ENCODE measurements at places on chromosomes 3 and 15. TPM values are rescaled to one million over a fixed set of nuclear protein-coding genes. Genes with fewer than 3 reads are reported as not detected.

DNA sequence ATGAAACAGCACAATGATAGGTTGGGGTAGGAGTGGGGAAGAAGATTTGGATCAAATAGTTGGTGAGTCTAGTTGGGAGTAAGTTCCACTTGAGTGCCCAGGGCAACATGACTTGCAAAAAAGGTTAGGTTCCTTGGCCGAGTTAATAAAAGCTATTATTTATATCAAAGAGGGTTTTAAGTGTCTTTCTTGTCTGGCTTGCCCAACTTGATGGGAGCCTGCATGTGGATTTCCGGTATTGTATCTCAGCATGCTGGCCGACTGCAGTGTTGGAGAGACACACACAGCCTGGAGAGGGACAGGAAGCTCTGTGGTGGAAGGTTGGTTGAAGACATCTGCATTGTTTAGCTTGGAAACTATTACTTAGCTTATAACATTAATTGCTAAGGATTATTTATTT lies 449.5 kb upstream of the TBL1XR1 start:
- no peaks in the 10 kb centered on the region for H3K4me1 ChIP-seq
- H3K36me3 ChIP-seq = no peaks in the 10 kb centered on the region
- H3K27me3 ChIP-seq = no peaks in the 10 kb centered on the region

GRCh38 chr3:7793786-7794185 lies 707.8 kb upstream of the LMCD1 start:
- H3K27ac ChIP-seq = no peak overlapping the region
- no peaks in the 10 kb centered on the region for H3K27me3 ChIP-seq
- no peak overlapping the region for H3K4me3 ChIP-seq
- no peak for DNase-seq
- no peaks in the 10 kb centered on the region for H3K36me3 ChIP-seq
- peaks cover 5% of the 10 kb centered on the region for H3K4me1 ChIP-seq

DNA sequence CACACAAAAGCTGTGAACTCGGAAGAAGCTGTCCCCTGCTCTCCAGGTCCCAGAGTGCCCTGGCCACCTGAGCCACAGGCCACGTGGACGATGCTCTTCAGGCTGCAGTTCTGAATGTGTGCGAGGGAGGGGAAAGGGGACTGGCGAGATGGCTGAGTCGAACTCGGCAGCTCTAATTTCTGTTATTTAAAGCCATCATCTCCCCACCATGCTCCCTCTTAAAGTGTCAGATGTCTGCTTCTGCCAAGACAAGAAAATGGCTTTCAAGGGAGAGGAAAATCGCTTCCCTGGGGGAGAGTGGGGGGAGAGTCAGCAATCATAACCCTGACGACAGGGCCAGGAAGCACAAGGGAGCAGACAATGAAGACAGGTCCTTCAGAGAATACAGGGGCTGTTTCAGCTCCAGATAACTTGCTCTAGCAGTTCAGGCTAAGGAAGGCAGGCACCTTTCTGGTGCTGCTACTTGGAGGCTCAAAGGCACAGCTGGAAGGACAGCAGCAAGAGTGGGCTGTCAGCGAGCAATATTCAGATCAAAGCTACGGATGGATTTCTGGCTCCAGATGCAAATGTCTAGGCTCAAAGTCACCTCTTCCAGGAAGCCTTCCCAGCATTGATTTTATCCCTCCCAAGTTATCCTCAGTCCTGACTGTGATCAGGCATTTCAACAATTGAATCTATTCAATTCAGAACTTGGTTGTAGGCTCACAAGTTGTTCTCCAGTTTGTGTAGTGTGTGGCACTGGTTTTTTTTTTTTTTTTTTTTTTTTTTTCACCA lies 15.5 kb upstream of the CCDC33 start:
- peaks cover 26% of the 10 kb centered on the region for H3K27me3 ChIP-seq
- H3K36me3 ChIP-seq = no peaks in the 10 kb centered on the region
- no peaks in the 10 kb centered on the region for H3K4me1 ChIP-seq
- DNase-seq = no peak
- no peak overlapping the region for H3K4me3 ChIP-seq

DNA sequence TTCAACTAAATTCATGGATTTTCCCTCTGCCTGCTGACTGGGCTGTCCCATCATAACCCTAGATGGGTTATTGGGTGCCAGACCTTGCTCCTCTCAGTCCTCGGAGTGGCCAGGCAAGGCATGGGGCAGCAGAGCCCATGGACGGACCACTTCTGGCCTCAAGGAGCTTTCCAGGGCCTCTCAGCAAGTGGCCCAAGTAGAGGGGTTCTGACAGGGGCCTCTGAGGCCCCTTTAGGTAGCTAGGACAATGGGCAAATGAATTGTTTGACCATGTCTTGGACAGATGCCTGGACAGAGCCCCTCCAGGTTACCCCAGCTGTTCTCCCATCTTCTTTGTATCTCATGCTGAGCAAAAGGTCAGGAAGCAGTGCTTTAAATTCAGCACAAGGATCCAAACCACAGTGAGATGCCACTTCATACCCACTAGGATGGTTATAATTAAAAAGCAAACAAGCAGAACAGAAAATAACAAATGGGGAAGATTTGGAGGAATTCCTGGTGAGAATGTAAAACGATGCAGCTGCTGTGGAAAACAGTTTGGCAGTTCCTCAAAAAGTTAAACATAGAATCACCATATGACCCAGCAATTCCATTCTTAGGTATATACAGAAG lies 61.6 kb downstream of the SPSB4 start:
- H3K4me3 ChIP-seq = no peak overlapping the region
- H3K36me3 ChIP-seq = no peaks in the 10 kb centered on the region
- H3K4me1 ChIP-seq = no peaks in the 10 kb centered on the region
- no peak overlapping the region for H3K27ac ChIP-seq
- DNase-seq = no peak

DNA sequence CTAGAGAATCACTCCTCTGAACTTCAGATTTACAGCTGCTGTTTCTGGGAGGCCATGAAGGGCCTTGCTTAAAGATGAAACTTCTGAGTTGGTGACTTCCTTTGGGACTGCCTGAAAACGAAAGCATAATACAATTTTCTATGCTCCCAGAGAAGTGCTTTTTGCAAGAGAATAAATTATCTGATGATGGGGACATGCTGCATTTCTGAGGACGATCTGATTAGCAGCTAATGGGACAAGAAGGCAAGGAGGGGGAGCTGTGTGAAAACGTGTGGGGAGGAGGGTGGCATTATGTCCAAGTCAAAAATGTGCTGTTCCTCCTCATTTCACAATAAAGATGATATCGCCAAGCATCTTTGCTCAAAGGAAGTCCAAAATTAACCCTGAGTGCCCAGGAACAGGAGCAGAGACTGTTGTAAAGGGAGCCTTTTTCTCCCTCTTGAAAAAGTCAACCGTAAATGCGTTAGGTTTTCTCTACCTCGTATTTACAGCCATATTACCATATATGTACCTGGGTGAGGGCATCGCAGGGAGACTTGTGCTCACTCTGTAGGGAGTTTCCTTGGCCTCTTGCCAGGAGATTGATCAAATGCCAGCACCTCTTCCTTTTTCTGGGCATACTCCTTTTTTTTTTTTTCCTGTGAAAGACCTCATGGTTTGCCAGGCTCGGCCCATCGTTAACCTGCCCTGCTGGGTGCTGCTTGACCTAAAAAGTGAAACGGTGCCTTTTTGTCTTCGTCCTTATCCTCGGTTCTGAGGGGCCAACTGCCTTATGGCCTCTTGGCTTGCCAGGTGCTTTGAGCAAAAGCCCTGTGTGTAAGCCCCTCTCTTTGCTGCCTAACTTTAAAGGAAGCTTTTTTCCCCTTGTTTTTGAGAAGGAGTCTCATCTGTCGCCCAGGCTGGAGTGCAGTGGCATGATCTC lies 11.5 kb downstream of the ITPR1 start:
- H3K27me3 ChIP-seq = no peaks in the 10 kb centered on the region
- H3K27ac ChIP-seq = peak overlapping the region; percentile 71
- peaks cover 34% of the 10 kb centered on the region for H3K4me1 ChIP-seq
- H3K4me3 ChIP-seq = peak overlapping the region; percentile 23

- no peaks in the 10 kb centered on the region for H3K36me3 ChIP-seq
- no peak for DNase-seq
- no peaks in the 10 kb centered on the region for H3K27me3 ChIP-seq
- peak overlapping the region; percentile 24 for H3K27ac ChIP-seq
Measured at GRCh38 chr15:63371297-63371918, 10.2 kb downstream of the CA12 start.

RARB gene
- total RNA-seq = 5.8 TPM

DNA sequence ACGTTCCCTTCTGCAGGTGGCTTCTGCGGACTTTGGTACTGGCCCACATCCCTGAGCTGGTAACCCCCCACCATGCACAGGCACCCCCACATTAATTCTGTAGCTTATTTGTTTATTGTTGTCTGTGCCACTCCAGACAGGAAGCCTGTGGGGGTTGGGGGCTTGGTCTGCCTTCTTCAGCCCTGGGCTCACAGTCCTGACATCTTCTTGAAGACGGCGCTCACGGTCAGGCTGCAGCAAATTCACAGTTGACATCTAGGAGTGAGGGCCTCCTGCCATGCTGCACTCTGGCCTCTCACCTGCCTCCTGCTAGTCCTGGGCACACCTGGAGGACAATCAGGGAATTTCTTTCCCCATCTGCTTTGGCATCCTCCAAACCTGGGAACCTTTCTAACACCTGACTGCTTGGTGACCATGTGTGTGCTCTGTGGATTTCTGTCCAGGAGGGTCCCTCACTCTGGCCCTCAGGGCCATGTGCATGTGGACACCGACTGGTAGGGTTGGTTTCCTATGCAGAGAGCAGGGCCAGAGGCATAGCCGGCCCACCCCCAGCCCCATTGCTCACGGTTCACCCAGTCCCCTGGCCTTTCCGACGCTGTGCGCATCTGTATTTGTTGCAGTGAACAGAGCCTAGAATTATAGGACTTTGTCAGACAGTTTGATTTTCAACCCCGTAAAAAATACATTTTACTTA lies 68.8 kb downstream of the APBA2 start:
- H3K4me1 ChIP-seq = no peaks in the 10 kb centered on the region
- no peaks in the 10 kb centered on the region for H3K27me3 ChIP-seq
- H3K36me3 ChIP-seq = no peaks in the 10 kb centered on the region
- H3K27ac ChIP-seq = no peak overlapping the region
- DNase-seq = no peak
- H3K4me3 ChIP-seq = no peak overlapping the region

- H3K4me3 ChIP-seq = no peak overlapping the region
- no peaks in the 10 kb centered on the region for H3K36me3 ChIP-seq
- H3K27me3 ChIP-seq = no peaks in the 10 kb centered on the region
Measured at GRCh38 chr15:70327856-70328678, 230.3 kb upstream of the TLE3 start.

DNA sequence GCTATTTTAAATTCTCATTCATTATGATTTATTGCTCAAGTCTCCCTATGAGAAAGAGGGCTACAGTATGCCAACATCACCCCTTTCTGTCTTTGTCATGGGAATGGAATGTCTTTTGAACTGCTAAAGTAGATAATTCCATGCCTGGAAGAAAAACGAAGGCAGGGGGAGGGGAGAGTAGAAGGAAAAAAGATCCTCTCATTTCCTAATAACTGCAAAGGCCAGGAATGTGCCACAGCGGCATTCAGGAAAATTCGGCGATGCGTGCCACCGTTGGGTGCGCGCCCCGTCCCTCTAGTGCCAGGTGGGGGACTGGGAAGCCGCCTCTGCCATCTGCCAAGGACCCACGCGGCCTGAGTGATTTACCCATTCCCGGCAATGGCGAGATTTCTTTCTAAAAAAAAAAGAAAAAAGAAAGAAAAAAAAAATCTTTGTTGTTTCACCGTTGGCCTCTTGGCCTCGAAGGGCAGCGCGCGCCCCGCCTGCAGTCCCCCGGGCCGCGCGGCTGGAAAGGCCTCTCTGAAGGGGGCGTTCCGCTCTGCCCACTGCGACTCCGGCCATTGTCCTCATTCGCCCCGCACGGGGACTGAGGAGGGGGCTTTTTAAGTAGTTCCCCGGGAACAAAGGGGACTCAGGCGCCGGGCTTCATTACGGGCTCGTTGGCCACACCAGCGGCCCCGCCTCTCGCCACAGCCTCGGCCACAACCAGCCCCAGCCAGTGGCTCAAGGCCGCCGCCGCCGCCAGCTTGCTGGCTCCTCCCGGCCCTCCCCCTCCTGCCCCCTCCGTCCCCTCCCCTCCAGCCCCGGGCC lies 54.5 kb downstream of the CPN2 start:
- no peaks in the 10 kb centered on the region for H3K27me3 ChIP-seq
- H3K4me3 ChIP-seq = peak overlapping the region; percentile 32
- H3K27ac ChIP-seq = peak overlapping the region; percentile 48
- peak; percentile 79 for DNase-seq

P2RY13 gene
- total RNA-seq = 8.2 TPM

- H3K4me1 ChIP-seq = peaks cover 4% of the 10 kb centered on the region
- DNase-seq = no peak
- H3K4me3 ChIP-seq = no peak overlapping the region
- H3K27me3 ChIP-seq = no peaks in the 10 kb centered on the region
Measured at GRCh38 chr3:143764840-143765239, 83.4 kb downstream of the SLC9A9 start.

DNA sequence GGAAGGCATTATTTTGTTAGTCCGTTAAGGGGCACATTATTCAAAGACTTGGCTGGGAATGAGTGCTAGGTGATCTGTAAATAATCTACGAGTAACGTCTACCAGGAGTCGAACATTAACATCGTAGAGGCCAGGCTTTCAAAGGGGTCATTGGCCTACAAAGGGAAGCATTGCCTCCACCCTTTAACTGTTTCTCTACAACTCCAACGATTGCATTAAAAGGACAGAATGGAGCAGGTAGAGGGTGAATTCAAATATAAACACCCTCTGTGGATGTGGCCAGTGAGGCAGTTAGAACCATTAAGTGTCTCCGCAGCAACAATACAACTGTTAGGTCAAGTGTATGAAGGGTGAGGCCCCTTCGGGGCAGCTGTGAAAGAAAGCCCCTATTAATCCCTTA lies 126.0 kb upstream of the LMOD3 start:
- H3K4me1 ChIP-seq = peaks cover 8% of the 10 kb centered on the region
- DNase-seq = no peak
- peaks cover 4% of the 10 kb centered on the region for H3K36me3 ChIP-seq
- no peaks in the 10 kb centered on the region for H3K27me3 ChIP-seq
- H3K27ac ChIP-seq = no peak overlapping the region
- H3K4me3 ChIP-seq = no peak overlapping the region

SCG5 gene
- total RNA-seq = 0.96 TPM

DNA sequence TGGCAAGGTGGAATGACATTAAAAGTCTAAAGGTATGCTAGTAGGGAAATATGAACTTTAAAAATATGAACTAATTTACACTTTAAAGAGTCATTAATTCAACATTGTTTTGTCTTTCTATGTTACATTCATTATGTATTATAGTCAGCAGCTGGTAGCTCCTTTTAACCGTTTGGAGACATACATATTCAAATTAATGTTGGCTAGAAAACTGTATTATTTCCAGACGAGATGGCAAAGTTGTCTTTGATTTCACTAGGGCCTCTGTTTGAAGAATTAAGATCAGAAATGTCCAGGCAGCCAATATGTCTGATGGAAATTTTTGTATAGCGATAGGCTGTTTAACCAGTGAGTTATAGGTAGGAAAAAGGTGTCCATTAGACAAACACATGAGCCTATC lies 817.6 kb downstream of the GRM7 start:
- no peaks in the 10 kb centered on the region for H3K27me3 ChIP-seq
- no peak overlapping the region for H3K27ac ChIP-seq
- no peaks in the 10 kb centered on the region for H3K36me3 ChIP-seq
- peaks cover 4% of the 10 kb centered on the region for H3K4me1 ChIP-seq
- no peak overlapping the region for H3K4me3 ChIP-seq

SCAANT1 gene
- total RNA-seq = not detected

GRCh38 chr15:69451951-69452691 lies 497 bp upstream of the RPLP1 start:
- H3K27me3 ChIP-seq = no peaks in the 10 kb centered on the region
- H3K36me3 ChIP-seq = peaks cover 30% of the 10 kb centered on the region
- DNase-seq = no peak
- H3K27ac ChIP-seq = peak overlapping the region; percentile 93

GOLGA8T gene
- total RNA-seq = 0.20 TPM
